Mammary epithelial cell (primary cell): ENCODE measurements at places on chromosomes 6 and 20. TPM values are rescaled to one million over a fixed set of nuclear protein-coding genes. Genes with fewer than 3 reads are reported as not detected.

The CASS4 gene
- not detected in 2 replicates for total RNA-seq

The DEFB132 gene
- not detected for total RNA-seq

The VSX1 gene
- total RNA-seq = not detected

The WFDC12 gene
- not detected for total RNA-seq

The HLA-DMB gene
- not detected for total RNA-seq

The MANEA gene
- 12.2 TPM for total RNA-seq

The BCKDHB gene
- total RNA-seq = 15.8 TPM

The CYP24A1 gene
- total RNA-seq = 6.2 TPM

The PPDPF gene
- 355 and 417 TPM in 2 replicates for total RNA-seq

The ZNF311 gene
- total RNA-seq = 4.0 TPM in 2 replicates

The LY6G6F gene
- not detected for total RNA-seq

The ULBP3 gene
- total RNA-seq = 8.6 and 14.5 TPM in 2 replicates

The CST4 gene
- total RNA-seq = not detected

The CHD6 gene
- 28.2 TPM for total RNA-seq

The TTK gene
- total RNA-seq = 1.8 TPM
